Osteoblast (primary cell): ENCODE measurements at places on chromosomes 7 and 10.

DNA sequence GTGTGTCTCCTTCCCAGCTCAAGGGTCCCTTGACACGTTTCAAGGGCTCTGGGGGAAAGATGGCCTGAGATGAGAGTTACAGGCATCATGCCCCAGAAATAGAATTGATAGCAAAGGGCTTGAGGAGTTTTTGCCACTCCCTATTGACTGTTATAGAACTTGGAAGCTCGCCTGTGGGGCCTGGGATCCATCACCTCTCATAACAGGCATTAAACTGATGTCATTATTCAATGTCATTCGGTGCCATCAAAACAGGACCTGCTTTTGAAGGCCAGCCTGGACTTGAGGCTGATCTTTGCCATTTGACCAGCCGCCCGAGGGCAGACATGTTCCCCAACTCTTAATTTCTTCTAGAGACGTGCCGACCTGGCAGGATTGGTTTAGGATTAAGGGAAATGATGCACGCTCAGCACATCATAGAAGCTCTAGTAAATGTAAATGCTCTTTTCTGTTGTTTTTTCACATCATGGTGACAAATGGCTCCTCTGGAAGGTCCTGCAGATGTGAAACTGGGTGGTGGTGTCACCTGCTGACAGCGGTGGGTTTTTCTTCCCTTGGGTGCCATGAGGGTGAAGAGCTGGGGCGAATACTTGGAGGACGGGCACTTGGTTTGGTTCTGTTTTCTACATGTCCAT, 16.7 kb upstream of the KLF6 start:
- H3K27me3 ChIP-seq, result no peaks in the 10 kb centered on the region
- no peak overlapping the region for H3K4me3 ChIP-seq
- no peaks in the 10 kb centered on the region for H3K36me3 ChIP-seq
- no peak for DNase-seq
- H3K27ac ChIP-seq, result no peak overlapping the region

DNA sequence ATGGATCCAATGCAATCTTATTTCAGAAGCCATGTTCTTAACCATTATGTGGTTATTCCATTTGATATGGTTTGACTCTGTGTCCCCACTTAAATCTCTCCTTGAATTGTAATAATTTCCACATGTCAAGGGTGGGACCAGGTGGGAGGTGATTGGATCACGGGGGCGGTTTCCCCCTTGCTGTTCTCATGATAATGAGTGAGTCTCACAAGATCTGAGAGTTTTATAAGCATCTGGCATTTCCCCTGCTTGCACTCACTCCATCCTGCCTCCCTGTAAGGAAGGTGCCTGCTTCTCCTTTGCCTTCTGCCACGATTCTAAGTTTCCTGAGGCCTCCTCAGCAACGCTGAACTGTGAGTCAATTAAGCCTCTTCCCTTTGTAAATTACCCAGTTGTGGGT, 32.0 kb upstream of the TSPAN13 start:
- H3K27me3 ChIP-seq, result no peaks in the 10 kb centered on the region
- DNase-seq, result no peak
- no peak overlapping the region for H3K4me3 ChIP-seq
- peaks cover 2% of the 10 kb centered on the region for H3K4me1 ChIP-seq

DNA sequence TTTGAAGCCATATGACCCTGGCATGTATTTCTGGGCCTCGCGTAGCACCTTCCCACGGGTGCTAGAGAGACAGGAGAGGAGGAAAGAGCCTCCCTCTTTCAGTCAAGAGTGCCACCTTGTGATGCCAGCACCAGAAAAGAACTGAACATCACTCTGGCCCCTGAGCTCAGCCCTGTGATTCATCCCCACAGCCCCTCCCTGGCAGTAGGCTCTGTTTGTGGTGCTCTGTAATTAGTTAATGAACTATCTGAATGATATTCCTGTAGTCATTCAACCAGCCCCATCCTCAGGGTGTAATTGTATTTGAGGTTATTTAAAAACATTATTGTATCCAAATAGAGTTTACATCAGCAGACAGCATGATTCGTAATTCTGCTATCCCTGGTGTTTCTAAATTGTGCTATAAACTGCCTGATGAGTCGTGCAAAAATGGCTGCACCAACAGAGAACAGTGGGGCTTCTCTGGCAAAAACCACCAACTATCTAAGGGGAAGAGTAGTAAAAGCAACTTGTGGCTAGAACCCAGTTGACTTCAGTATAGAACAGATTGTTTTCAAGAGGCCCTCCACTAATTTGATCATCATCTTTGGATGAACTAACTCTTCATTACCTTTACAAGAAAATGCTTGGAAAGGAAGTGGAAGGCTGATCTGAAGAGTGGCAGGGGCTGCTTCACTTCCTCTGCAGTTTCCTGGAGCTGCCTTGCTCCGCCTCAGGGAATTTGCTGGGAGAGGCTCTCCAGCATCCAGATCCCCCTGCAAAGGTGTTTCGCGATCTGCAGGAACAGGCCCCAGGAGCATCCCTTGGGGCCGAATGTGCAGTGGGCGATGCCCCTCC, 23.7 kb upstream of the TIAL1 start:
- H3K27ac ChIP-seq, result no peak overlapping the region
- peaks cover 2% of the 10 kb centered on the region for H3K4me1 ChIP-seq
- no peaks in the 10 kb centered on the region for H3K36me3 ChIP-seq
- no peak for DNase-seq

DNA sequence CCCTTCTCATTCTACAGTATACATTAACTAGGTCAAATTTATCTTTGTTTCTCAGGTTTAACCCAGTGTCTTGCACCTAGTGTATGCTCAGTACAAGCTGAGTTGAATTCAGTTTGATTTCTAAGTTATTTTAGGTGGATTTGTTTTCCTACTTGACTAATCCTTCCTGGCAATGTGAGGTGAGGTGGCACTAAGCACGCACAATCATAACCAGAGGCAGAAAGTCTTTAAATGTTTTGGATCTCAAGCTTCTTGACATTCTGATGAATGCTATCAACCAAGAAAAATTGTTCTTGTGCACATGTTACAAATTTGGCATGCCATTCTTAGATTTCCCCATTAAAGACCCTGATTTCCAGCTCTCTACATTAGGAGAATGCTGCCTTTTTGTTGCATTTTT, 3.2 kb downstream of the BZW2 start:
- DNase-seq, result peak; percentile 87
- H3K36me3 ChIP-seq, result no peaks in the 10 kb centered on the region
- H3K4me3 ChIP-seq, result no peak overlapping the region
- H3K4me1 ChIP-seq, result peaks cover 35% of the 10 kb centered on the region
- H3K27me3 ChIP-seq, result no peaks in the 10 kb centered on the region
- peak overlapping the region; percentile 63 for H3K27ac ChIP-seq

DNA sequence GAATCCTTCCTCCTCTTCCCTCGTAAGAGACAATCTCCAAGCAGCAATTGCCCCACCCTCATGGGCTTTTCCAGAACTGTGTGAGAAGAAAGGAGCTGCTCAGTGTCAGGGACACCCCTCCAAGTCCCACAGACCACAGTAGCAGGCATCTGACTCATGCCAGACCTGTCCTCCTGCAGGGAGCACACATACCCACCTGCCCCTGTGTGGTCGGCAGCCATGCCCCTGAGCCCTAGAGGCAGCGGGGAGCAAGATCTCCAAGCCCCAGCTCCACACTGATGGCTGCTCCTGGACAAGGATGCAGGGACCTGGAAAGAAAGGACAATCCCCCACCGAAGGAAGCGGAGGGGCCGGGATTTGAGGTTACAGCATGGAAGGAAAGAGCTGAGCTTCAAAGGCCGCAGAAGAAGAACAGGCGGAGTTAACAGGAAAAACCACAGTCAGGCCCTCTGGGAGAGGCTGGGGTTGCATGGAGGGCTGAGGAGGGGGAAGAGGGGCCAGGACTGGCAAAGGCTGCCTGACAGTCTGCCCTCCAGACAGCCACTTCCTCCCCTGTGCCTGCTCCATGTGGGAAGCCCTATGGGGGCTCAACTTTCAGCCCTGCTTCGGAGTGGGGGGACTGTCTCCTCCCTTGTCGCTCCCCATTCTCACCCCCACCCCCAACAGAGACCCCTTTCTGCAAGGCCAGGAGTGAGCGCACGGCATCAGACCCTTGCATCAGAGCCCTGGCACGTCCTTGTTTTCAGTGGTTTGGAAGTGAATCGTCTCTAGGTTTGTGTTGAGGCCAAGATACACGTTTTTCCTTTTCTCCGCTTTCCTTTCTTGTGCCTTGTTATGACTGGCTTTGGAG, 46.8 kb downstream of the ASB13 start:
- DNase-seq, result peak; percentile 93
- no peaks in the 10 kb centered on the region for H3K27me3 ChIP-seq
- peak overlapping the region; percentile 84 for H3K27ac ChIP-seq
- no peaks in the 10 kb centered on the region for H3K36me3 ChIP-seq

GRCh38 chr7:100864263-100864845, 2.8 kb upstream of the TRIP6 start:
- H3K4me1 ChIP-seq, result peaks cover 29% of the 10 kb centered on the region
- peak; percentile 62 for DNase-seq
- no peak overlapping the region for H3K4me3 ChIP-seq

DNA sequence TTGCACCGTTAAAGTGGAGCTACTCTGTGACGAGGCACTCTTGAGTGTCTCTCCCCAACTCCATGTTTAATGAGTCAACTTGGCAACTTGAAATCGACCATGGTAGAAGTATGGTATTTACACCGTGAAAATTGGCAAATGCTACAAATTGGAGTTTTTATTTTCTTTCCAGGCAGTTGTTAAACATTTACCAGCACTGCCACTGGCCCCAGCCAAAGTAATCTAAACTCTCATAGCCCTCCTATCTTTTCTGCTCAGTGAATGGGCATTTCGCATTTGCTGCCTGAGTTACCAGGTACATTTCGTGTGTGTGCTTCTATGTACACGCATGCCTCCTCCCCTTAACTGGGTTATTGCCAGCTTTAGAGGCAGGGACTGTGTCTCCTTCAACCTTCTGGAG, 83.3 kb downstream of the NHLRC2 start:
- H3K27ac ChIP-seq, result no peak overlapping the region
- H3K36me3 ChIP-seq, result no peaks in the 10 kb centered on the region
- peaks cover 7% of the 10 kb centered on the region for H3K27me3 ChIP-seq
- DNase-seq, result no peak

GRCh38 chr10:8051109-8051821, 3.2 kb upstream of the GATA3 start:
- H3K27me3 ChIP-seq, result peaks cover 94% of the 10 kb centered on the region
- peaks cover 6% of the 10 kb centered on the region for H3K4me1 ChIP-seq
- H3K27ac ChIP-seq, result no peak overlapping the region
- H3K36me3 ChIP-seq, result no peaks in the 10 kb centered on the region
- DNase-seq, result peak; percentile 89

DNA sequence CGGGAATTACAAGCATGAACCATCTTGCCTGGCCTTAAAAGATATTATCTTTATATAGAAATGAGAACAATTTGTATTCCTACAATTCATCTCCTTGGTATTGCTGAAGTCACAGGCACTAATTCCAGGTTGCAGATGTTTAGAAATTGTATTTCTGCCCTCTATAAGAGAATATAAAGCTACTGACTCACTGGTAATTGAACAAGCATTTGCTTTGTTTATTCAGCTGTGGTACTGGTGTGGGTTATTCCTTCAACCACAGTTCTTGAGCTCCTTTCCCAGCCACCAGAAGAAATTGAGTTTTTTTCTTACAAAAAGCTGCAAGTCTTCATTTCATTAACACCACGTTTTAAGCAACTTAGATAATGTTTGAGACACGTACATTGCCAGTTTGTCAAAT, 29.0 kb upstream of the MPP7 start:
- H3K27ac ChIP-seq, result no peak overlapping the region
- no peak overlapping the region for H3K4me3 ChIP-seq

GRCh38 chr10:119090968-119091367, 10.4 kb upstream of the EIF3A start:
- no peaks in the 10 kb centered on the region for H3K36me3 ChIP-seq
- H3K27ac ChIP-seq, result peak overlapping the region; percentile 10
- H3K27me3 ChIP-seq, result no peaks in the 10 kb centered on the region

- H3K27ac ChIP-seq, result no peak overlapping the region
- H3K36me3 ChIP-seq, result no peaks in the 10 kb centered on the region
- no peak overlapping the region for H3K4me3 ChIP-seq
Observed at GRCh38 chr10:7577579-7577978, 89.2 kb downstream of the ITIH5 start.

- H3K4me1 ChIP-seq, result no peaks in the 10 kb centered on the region
- H3K4me3 ChIP-seq, result no peak overlapping the region
- H3K36me3 ChIP-seq, result no peaks in the 10 kb centered on the region
- no peaks in the 10 kb centered on the region for H3K27me3 ChIP-seq
- no peak overlapping the region for H3K27ac ChIP-seq
- DNase-seq, result no peak
Observed at GRCh38 chr10:109030581-109031210, 892.6 kb downstream of the XPNPEP1 start.

DNA sequence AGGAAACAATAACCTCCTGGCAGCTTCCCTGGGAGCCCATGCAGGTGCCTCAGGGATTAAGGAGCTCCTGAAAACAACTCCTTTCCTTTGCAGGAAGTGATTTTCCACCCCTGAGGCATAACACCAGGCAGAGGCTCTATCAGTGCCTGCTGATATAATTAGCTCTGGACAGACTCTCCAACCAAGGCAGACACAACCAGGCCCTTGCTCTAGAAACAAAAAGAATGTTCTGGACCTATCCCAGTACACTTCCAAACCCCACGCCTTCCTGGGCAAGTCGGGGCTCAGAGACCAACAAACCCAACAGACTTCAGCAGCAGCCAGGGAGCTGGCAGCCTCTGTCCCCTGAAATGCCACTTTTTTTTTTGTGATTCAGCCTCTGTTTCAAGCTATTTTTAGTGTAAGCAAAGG, 247.1 kb downstream of the KCNMA1 start:
- H3K27me3 ChIP-seq, result no peaks in the 10 kb centered on the region
- H3K36me3 ChIP-seq, result no peaks in the 10 kb centered on the region
- H3K4me1 ChIP-seq, result peaks cover 52% of the 10 kb centered on the region
- H3K27ac ChIP-seq, result peak overlapping the region; percentile 87
- DNase-seq, result no peak

DNA sequence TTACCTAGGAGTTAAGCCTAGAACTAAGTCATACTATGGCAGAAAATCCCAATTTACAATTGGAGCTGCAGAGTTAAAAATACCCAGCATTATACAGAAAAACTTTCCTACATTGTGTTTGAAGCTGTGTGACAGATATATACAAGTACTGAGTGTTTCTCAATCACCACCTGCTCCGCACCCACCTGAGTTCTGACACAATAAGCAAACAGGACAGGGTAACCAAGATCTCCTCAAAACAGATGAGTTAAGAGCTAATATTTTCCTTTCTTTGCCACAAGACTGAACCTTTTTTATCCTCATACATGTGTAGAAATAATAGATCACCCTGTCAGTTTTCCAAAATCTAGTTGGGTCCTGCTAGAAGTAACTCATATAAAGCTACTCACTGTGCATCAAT, 186.3 kb downstream of the DOCK4 start:
- DNase-seq, result no peak
- H3K27ac ChIP-seq, result no peak overlapping the region
- H3K36me3 ChIP-seq, result no peaks in the 10 kb centered on the region
- no peak overlapping the region for H3K4me3 ChIP-seq
- no peaks in the 10 kb centered on the region for H3K27me3 ChIP-seq
